Thoracic aorta (tissue), 2 donors: ENCODE measurements at places on chromosomes 2 and 18. TPM values are rescaled to one million over a fixed set of nuclear protein-coding genes. Genes with fewer than 3 reads are reported as not detected.

KATNAL2 gene
- 5.6 TPM for total RNA-seq

DNA sequence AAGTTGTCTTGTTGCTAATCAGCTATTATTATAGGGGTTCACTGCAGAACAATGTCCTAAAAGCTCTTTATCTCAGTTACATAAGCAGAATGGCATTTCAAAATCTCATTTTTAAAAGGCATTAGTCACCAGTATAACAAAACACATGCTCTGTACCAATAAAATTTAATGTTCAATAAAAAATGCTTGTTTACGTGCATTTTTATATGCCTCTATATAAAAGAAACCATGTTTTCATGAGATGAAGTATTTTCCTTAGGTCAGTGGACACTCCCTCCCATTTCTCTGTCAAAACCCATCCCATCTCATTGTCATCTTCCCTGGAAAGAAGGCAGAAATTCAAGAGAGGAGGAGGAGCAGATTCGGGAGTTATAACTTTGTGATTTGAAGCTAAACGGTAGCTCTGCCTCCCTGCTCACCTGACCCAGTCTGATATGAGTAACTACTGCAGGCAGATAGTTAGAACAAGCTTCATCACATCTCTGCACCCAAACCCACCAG, 231.9 kb upstream of the SIX2 start:
- DNase-seq = no peak

- no peak for DNase-seq
These were observed 90.8 kb downstream of the METTL4 start for GRCh38 chr18:2480536-2480935.

GRCh38 chr2:37753758-37754157, 82.3 kb upstream of the CDC42EP3 start:
- no peak for DNase-seq

DNA sequence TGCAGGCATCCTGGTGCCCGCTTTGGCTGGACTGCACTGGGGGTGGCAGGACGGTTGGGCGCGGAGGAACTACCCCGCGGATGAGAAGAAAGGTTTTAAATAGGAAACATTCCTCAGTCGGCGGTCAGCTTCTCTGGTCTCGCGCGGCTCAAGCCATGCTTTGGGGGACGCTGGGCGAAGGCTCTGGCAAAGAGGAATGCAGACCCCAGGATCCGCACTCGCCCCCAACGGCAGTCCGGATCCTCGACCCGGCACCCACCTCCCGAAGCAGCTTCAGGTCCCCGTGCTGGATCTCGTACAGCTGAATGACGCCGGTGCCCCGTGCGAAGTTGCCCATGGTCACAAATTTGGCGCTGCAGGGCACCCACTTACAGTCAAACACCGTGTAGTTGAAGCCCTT, 686 bp upstream of the PNO1 start:
- DNase-seq = no peak

DNA sequence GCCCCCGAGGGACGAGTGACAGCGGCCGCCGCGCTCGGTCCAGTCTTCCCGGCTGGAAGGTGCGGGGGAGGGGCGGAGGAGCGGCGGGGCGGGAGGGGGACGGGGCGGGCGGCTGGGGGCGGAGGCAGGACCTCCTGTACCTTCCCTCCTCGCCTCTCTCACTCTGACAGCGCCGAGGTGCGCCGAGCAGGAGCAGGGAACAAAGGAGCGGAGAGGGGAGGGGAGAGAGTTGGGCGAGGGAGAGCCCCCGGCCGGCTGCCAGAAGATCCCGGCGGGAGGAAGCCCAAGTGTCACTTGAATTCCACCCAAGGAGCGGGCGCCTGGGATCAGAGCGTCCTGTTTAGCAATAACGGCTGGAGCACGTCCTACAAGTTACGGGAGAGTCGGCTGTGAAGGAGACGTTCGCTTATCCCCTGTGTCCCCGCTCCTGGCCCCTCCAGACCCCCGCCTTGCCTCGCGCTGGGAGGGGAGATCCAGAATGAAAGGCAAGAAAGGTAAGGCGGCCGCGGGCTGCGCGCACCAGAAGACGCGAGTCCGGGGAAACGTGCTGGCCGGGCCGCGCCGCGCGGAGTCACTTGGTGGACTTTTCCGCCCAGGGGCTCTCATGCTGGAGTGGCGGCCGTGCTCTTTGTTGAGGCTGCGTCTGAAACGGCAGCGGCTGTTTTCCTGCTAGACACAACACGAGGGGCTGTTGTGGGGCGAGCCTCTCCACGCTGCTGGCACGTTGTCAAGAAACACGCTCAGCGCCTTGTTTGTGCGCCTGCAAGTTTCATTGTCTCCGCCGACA, at the start of gene TGIF1:
Gene TGIF1 (plus strand): TSS at position 161 of the 787 bp plus-strand sequence. CDS start 318 bp downstream, at position 479.
- DNase-seq = peak; percentile 41

GRCh38 chr2:230347659-230348305, 20.8 kb downstream of the SP140L start:
- DNase-seq = no peak

MBD1 gene
- total RNA-seq = 107 TPM

SPHKAP gene
- 0.07 TPM for total RNA-seq

EIPR1 gene
- 40.6 TPM for total RNA-seq
